ENCODE measurements at places on chromosomes 7 and 10.

GRCh38 chr7:149666360-149666945 is 106.9 kb downstream of the ZNF467 start:
- DNase-seq: no peak

GRCh38 chr7:90173127-90173844 is 19.0 kb downstream of the STEAP1 start:
- DNase-seq: no peak

DNA sequence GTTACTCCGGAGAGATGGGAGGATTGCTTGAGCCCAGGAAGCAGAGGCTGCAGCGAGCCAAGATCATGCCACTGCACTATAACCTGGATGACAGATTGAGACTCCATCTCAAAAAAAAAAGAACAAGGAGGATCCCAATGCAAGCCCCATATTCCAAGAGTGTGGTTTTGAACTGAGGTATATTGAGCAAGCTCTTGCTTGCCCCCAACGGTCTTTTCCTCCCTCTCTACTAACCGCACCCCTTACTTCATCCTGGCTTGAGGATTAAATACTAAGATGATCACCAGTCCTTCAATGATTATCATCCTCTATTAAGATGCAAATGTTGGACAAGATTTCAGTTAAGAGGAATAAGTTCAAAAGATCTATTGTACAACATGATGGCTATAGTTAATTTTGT is 12.5 kb upstream of the SRGN start:
- DNase-seq: no peak

DNA sequence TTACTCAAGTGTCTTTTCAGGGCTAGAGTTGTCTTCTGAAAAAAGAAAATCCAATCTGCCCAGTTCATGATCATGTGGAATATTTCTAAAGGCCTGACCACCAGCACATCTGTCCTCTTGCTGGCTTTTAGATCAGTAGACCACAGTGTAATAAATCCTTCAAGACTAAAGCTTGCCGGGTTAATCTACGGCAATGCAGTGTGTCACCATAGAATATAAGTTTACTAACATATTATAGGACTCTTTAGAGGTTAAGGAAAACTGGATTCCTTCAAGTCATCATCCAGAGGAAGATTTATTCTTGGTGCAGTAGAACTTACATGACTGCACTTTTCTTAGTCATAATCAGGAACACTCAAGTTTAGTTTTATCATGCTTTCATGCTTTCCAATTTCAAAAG is 349.5 kb downstream of the SEMA3D start:
- DNase-seq: no peak

DNA sequence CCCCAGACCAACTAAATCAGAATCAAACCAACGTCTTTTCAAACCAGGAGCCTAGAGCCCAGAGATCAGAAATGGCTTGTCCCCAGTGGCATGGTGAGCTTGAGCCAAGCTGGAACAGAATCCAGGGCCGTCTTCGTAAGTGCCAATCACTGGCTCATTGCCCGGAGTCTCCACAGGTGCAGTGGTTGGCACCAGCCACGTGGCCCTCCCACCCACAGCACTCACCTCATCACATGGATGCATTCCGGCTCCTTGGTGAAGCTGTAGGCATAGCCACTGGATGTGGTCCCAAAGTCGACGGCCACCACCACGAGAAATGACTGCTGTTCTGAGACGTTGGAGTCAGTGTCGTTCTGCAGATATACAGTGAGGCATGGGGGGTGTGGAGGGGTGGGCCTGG is 37.4 kb downstream of the HSPA12A start:
- DNase-seq: no peak

- DNase-seq: no peak
Measured at GRCh38 chr7:25171516-25171915, 46.5 kb upstream of the CYCS start.

DNA sequence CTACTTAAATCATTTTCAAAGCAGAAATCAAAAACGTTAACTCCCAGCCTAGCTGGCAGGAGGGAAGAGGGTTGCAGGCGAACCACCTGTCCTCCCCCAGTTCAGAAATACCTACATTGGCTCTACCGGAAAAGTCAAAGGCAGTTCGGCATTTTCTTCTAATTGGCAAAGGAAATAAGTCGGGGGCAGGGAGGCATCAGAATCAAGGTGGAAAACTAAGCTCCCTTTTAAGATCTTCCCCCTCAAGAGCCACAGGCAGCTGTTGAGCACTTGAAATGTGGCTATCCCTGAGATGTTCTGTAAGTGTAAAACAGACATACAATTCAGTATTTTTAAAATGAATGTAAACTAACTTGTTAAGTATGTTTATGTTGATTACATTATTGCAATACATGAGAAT is 957 bp upstream of the ELMO1 start:
- DNase-seq: no peak

- no peak for DNase-seq
Measured at GRCh38 chr10:2895594-2896196, 171.7 kb upstream of the PFKP start.

- no peak for DNase-seq
Measured at GRCh38 chr10:90885176-90885575, 13.4 kb downstream of the RPP30 start.

DNA sequence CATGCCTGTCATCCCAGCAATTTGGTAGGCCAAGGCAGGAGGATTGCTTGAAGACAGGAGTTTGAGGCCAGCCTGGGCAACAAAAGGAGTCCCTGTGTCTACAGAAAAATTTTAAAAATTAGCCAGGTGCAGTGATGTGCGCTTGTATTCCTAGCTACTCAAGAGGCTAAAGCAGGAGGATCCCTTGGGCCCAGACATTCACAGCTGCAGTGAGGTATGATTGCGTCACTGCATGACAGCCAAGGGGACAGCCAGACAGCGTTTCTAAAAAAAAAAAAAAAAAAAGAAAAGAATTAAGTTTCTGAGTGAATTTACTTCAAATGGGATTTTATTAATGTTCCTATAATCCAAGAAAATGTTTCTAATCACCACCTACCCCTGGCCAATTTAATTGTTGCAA is 87.4 kb upstream of the RNF148 start:
- no peak for DNase-seq

DNA sequence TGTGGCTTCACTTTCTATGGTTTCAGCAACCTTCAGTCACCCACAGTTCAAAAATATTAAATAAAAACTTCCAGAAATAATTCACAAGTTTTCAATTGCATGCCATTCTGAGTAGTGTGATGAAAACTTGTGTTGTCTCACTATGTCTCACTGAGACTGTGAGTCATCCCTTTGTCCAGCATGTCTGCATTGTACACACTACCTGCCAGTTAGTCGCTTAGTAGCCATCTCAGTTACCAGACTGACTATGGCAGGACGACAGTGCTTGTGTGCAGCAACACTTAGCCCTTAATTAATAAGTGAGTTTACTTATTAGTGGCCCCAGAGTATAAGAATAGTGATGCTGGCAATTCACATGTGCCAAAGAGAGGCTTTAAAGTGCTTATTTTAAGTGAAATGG is 22.5 kb downstream of the CCDC186 start:
- peak; percentile 53 for DNase-seq

DNA sequence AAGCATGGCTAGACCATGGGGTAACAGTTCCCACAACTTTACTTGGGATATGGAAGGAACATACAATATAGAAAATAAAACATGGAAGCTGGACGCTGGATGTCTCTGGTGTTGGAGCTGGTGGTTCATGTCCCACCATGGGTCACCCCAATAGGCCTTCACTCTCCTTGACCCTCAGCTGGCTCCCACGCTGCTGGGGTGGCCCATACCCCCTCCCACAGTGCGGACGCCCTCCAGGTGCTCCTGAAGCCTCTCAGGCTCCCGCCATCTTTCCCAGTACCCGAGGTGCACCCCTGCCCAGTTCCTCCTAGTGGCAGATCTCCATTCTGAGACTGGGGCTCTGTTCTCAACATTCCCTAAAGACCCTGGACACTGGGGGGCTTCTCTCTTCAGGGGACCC is 5.8 kb upstream of the CPA1 start:
- DNase-seq: no peak

GRCh38 chr10:106189292-106189691 is 975.2 kb downstream of the SORCS1 start:
- peak; percentile 7 for DNase-seq

GRCh38 chr7:157687845-157688532 is 351.2 kb downstream of the DNAJB6 start:
- no peak for DNase-seq

GRCh38 chr10:115826396-115826795 is 446.6 kb downstream of the GFRA1 start:
- DNase-seq: no peak

DNA sequence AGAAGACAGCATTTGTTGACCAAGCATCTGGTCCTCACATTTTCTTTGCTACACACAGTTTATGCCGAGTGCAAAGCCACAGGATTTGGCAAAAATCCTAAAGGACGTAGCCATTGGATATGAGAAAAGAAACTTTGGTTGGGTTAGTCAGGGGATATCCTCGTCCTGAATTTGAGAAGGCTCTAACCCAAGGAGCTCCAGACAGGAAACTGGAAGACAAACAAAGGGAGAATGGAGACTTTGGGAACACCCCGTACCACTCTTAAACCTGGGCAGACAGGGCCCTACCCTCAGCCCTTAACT is 146.6 kb upstream of the FRMD4A start:
- no peak for DNase-seq

GRCh38 chr10:84946904-84947303 is 618.5 kb downstream of the CCSER2 start:
- DNase-seq: no peak

GRCh38 chr10:99658622-99659030 is 683 bp upstream of the ENTPD7 start:
- DNase-seq: no peak

DNA sequence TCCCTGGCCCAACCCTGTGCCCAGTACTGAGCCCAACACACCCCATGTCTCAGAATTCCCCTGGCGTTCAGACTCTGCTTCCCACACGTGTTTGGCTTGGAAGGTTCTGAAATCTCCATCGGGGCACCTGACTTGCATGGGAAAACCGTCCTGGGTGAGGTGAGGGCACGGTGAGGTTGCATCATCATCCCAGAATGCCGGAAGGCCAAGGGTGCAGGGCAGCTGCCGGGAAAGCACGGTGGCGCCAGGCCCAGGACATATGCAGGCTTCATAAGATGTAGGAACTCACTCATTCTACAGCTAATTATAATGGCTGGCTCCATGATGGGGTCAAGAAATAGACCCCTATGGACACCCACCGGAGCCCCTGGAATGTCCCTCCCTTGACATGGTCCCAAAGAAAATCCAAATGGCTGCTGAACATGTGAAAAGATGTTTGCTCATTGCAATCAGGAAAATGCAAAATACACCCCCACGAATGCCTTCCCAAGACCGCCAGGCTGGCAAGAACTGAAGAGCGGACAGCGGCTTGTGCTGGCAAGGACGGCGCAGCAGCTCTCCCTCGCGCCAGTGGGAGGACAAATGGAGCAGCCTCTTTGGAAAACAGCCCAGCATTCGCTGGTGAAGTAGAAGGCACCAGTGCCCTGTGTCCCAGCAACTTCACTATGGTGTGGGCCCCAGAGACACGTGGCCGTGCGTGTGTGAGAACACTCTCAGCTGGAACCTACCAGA is 2.3 kb downstream of the KNDC1 start:
- no peak for DNase-seq

- DNase-seq: no peak
Measured at GRCh38 chr10:77637532-77638320, at the start of gene KCNMA1. Gene KCNMA1, minus strand, starts transcription at chr10:77637808.

DNA sequence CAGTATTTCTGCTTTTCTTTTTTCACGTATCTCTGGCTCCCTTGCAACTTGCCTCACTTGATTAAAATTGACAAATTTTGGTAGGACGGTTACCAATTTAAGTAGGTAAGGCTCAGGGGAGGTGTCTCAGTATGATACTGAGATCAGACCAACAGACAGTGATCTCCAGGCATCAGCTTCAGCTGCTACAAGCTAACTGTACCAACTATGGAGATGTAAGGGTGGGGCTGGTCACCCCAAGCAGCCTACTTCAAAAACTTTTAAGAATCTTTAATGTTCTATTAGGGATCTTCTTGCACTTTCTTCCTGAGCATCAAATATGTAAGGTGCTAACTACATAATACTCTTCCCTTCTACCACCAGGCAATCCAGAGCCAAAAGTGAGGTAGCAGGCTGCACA is 26.9 kb downstream of the SLC35B4 start:
- no peak for DNase-seq

GRCh38 chr10:33880291-33880690 is 545.8 kb upstream of the NRP1 start:
- DNase-seq: no peak

DNA sequence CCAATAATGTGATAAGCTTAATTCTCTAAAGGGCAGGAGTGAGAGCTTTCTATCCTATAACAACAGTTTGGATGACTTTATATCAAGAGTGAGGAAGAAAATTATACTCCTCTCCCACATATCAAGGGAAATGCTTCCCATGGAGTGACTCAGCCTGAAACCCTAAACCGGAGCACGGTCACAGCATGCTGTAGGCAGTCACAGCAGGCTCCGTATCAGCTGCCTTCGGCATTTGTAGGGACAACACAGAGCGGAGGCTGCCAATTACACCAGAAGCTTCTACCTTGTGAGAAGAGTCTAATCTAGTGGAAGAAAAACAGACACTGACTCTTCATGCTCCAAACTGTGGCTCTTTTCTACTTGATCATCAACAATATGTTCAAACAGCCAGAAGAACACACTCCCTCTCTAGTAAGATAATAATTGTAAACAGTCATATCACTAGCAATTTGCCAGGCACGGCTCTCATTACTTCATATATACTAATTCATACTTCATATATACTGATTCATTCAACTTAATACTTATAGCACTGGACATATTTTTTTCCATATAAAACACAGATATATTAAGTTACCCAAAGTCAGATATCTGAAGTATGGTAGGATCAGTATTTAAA is 65.9 kb downstream of the DGKB start:
- DNase-seq: peak; percentile 52

- no peak for DNase-seq
Measured at GRCh38 chr10:33422471-33423153, 88.1 kb upstream of the NRP1 start.

- no peak for DNase-seq
Measured at GRCh38 chr7:2810682-2811415, 33.3 kb downstream of the GNA12 start.

- peak; percentile 62 for DNase-seq
Measured at GRCh38 chr10:122504610-122504950, 43.2 kb downstream of the HTRA1 start.

DNA sequence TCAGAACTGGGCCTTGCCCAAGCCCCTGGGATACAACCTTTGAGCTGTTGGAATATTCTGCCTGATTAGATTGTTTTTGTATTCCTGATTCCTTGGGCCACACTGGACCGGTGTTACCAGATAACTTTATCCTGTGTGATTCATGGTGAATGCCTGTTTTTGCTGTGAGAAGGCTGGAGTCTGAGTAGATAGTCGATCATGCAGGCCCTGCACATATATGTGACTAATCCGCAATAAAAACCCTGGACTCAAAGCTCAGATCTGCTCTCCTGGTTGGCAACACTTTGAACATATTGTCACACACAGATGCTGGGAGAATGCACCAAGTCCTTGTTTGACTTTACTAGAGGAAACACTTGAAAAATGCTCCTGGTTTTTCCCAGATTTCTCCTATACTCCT is 183.9 kb upstream of the MBL2 start:
- DNase-seq: peak; percentile 7

All from retinal pigment epithelial cell (primary cell).